ENCODE measurements at places on chromosomes 16 and 17.
A peak's percentile ranks its signal among the peaks of the same experiment; 100 is the strongest.

DNA sequence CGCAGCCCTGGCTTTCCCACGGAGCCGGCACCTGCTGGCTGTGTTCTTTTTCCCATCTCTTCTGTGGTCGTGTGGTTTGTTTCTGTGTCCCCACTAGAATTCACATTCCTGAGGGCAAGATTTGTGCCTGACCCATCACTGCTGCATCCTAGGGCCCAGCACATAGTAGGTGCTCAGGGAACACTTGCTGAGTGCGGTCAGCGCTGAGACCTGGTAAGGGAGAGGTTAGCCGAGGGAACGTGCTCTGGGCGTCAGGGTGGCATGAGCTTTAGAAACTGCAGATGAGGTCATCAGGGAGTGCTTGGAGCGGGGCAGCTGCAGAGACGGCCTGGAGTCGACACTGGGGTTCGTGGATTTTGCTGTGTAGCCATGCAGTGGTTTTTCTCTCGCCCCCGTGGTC lies 5.9 kb downstream of the DEF8 start:
- no peak for DNase-seq

- peak; percentile 17 for DNase-seq
Measured at GRCh38 chr16:83923581-83924365, 24.9 kb downstream of the MLYCD start.

- no peak for DNase-seq
Measured at GRCh38 chr17:13580790-13581189, 20.9 kb downstream of the HS3ST3A1 start.

- DNase-seq = peak; percentile 51
Measured at GRCh38 chr16:2881783-2882649, 999 bp upstream of the FLYWCH2 start.

GRCh38 chr17:5877948-5878347 lies 192.2 kb upstream of the WSCD1 start:
- DNase-seq = no peak

GRCh38 chr17:40061609-40062038 lies 1.1 kb upstream of the THRA start:
- no peak for DNase-seq

GRCh38 chr17:72452286-72453173 lies 331.7 kb downstream of the SOX9 start:
- no peak for DNase-seq

DNA sequence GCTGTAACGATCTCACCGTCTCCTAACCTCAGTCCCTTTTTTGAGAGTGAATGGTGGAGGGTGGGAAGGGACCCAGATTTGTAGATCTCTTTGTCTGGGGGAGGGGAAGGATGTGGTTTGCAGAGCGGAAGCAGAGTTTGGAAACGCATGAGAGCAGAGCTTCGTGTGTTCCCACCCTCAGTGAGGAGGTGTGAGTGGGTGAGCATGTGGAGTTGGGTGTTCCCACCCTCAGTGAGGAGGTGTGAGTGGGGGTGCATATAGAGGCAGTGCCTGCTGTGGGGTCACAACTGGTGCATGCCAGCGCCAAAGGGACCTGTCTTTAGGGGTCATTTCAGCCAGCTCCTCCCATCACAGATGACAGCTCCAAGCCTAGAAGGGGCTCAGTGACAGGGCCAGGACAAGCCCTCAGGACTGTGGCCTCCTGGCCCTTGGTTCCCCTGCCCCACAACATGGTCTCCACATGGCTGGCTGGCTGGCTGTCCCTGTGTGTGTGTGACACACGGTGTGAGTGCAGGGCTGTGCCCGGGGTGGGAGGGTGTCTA lies 1.8 kb upstream of the CISD3 start:
- no peak for DNase-seq

- DNase-seq = no peak
Measured at GRCh38 chr17:49196520-49196919, 13.9 kb downstream of the GNGT2 start.

Measured in NCI-H1092 treated with DMSO at 0.1 percent for 48 hours (cell line).